H1 (cell line): ENCODE measurements at places on chromosomes 3 and 15.
A peak's percentile ranks its signal among the peaks of the same experiment; 100 is the strongest.

DNA sequence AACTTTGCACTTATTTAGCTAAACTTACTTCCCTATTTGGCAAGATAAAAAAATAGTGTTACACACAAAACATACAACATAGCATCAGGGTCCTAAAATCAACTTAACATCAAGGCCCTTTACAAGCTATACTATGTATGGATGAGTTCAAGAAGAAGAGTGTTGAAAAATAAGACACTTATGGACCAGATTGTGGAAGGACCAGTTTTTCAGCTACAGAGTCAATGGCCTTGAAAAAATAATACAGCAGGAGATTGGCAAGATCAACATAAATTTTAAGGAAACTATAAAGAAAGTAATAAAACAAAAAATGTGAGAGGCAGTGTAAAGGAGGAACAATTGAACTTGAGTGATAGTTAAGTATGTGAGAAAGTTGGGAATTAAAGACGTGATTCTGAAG is 66.3 kb upstream of the BBX start:
- DNase-seq: no peak

- no peak for DNase-seq
These were observed 38.9 kb downstream of the C3orf85 start for GRCh38 chr3:109175411-109175810.

- DNase-seq: no peak
These were observed 276.7 kb upstream of the TBC1D5 start for GRCh38 chr3:18019161-18019495.

GRCh38 chr3:190554197-190554596 is 40.3 kb downstream of the IL1RAP start:
- DNase-seq: no peak

- no peak for DNase-seq
These were observed 119.9 kb downstream of the FOXP1 start for GRCh38 chr3:71463617-71464016.

DNA sequence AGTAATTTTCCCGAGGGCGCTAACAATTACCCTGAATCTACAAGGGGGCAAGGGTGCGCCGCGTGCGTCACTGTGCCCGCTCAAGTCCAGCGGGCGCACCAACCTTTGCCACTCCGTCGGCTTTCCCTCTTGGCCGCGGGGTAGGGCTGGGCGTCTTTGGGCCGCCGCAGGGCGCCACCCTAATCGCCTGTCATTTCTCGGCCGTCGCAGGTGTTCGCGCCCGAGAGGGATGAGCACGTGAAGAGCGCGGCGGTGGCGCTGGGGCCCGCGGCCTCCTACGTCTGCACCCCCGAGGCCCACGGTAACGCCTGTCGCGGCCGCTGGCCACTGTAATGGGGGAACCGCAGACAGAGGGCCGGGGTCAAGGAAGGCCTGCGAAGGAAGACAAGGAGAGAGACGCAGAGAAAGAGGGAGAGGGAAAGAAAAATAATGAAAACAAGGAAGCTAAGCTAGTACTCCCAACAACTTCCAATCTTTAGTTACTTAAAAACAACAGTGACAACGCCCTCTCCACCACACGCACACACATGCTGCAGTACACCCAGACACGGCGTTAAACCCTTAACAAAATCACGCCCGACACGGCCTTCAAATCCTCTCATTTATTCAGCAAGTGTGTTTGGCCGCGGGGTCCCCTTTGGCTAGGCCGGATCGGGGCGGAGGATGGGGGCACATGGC is 3.8 kb downstream of the SKOR1 start:
- no peak for DNase-seq

DNA sequence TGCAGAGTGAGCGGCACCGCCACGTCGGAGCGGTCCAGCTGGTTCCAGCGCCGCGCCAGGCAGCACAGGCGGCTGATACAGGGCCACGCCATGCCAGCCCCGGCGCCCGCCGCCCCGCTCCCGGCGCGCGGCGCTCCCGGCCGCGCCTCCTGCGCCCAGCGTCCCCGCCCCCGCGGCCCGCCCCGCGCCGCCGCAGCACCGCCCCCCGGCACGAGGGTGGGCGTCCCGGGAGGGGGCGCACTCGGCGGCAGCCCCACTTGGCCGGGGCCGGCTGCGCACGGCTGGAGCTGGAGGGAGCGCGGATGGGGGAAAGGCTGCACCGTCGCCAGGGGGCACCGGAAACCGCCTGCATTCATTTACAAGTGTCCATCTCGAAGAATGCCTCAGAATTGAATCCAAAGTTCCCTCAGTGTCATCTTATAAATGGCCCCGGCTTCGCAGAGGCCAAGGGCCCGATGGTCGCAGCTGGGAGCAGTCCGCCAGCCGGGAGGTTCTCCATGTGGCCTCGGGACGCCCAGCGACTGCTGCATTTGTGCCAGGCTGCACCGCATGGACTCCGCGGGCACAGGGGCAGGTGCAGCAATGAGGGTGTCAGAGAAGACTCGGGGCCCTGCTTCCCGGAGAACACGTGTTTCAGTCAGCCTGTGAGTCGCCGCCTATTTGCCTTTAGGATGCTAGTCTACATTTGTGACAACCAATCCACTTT is at the start of gene MAP6D1:
MAP6D1 (minus strand) TSS at position 122 of the 706 bp plus-strand sequence; CDS start at position 92, 30 bp downstream.
- peak; percentile 85 for DNase-seq

DNA sequence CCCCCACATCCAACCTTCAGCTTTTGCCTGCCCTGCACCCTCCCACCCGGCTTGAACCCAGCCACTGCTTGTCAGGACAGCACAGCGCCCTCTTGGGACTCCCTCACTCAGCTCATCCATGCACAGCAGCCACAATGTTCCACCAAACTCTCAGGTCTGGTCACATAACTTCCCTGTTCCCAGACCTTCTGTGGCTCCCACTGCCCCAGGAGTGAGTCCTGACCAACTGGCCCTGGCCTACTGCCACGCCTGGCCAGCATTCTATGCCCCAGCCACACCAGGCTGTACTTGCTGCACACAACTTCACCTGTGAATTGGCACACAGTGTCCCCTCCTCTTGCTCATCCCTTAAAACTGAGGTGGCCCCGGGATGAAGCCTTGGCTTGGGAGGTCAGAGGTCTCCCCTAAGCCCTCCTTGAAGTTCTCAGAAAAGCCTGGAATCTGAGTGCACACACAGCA is 21.0 kb downstream of the PLXNB1 start:
- DNase-seq: no peak
